Cardiac septum (tissue), 1 donor: ENCODE measurements at places on chromosomes 1 and 21. TPM values are rescaled to one million over a fixed set of nuclear protein-coding genes. Genes with fewer than 3 reads are reported as not detected.

DNA sequence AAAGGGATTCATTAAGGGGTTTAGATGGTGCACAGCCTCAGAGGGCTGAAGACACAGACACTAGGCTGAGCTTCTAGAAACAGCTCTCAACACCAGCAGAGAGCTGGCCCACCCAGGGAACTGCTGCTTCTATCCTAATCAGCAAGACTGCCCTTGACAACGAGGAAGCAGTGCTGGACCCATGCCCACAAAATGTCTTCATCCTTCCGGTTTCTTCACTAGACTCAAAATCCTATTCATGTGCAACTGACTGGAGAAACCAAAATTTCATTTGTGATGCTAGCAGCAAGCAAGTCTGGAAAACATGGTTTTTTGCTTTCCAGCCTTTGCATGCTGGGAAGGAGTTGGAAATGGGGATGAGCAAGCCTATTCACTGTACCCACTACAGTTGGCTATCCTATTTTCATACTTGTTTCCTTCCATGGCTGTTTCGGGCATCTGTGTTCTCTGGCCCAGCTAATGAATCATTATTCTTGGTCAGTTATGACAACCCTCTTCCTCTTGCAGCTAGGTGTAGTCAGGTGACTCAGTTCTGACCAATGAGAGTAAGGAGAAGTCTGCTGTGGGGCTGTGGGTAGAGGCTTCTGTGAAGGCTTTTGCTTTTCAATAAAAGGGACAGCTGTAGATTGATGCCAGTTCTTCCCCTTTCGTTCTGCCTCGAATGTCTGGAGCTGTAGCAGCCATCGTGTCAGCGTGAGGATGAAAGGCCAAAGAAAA lies 14.6 kb upstream of the TMEM61 start:
- DNase-seq = no peak

CYP4B1 gene
- not detected for total RNA-seq

- no peak for DNase-seq
Measured at GRCh38 chr1:219991511-219991810, 54.8 kb downstream of the EPRS1 start.

DNA sequence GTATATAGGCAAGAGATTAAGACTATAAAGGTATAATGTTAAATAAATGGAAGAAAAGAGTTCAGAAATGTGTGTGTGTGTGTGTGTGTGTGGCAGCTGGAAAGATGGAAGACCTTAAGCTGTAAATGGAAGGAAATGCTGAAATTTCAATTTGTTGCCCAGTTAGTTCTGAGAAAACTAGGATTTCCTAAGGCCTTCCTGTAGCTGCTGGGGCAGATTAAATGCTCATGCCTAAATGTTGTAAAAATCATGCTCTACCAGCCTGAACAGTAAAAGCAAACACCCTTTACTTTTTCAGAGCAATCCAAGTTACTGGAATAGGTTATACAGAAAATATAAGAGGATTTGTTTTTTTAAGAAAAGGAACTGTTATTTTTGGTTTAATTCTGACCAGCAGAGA lies 8.3 kb downstream of the ADCY10 start:
- DNase-seq = no peak

- DNase-seq = no peak
Measured at GRCh38 chr21:39315603-39316445, 2.4 kb upstream of the BRWD1 start.

DNA sequence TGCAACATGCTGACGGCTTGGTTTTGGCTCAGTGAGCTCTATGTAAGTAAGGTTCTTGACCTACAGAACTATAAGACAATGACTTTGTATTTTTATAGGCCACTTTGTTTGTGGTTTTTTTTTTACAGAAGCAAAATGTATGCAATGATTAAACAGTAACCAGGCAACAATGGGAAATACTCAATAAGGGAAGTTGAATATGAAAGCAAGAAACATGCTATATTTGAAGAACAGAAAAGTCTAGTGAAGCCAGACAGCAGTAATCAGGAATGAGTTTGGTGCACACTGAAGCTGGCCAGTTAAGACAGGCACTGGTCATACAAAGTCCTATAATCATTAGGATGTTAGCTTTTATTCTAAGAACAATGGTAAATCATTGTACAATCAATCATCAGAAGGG lies 1926.8 kb downstream of the NCAM2 start:
- DNase-seq = no peak

LAMC1 gene
- total RNA-seq = 104 TPM

DNA sequence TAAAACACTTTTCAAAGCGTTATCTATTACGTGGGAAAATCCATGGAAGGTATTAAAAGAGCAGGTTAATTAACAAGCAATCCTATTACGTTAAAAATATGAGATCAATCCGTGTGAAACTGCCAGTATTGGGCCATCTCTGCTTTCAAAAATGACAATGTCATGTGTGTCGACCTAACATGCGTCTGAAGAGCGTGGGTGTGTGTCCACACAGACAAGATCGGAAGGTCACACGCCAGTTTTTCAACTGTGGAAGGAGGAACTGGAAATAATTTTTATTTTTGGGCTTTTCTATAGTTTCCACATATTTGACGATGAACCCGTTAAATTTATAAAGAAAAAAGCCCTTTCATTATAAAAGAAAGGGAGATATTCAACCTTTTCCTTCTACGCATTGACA lies 17.6 kb upstream of the ALDH4A1 start:
- DNase-seq = no peak

DNA sequence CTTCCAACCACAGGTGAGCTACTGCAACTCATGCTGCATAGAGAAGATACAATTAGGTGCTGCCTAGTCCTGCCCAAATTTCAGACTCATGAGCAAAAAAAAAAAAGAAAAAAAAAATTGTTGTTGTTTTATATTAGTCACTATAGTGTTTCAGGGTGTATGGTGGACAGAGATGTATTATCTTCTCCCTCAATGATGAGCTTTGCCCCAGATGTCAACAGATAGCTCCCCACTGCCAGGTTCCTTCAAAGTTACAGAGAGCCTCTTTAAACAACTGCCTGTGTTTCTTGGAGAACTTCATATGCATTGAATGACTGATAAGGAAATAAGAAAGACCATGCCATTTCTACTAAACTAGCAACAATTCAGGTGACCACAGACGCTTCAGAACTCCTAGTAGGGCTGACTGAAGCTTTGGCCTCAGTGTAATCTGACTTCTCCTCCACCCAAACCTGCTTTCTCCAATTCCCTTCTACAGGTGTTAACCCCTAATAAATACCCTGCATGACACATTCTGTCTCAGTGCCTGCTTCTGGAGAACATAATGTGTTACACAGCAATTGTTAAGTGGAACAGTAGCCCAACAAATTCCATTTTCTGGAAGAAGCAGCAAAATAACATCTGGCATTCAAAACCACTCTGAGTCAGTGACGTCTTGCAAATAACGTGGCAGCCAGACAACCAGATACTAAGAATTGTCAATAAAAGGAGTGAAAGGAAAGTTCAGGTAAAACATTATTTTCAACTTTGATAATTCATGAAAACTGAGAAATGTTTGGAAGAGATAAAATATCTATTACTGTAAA lies 147.7 kb downstream of the CDC42BPA start:
- DNase-seq = no peak

STIL gene
- total RNA-seq = 0.48 TPM

DNA sequence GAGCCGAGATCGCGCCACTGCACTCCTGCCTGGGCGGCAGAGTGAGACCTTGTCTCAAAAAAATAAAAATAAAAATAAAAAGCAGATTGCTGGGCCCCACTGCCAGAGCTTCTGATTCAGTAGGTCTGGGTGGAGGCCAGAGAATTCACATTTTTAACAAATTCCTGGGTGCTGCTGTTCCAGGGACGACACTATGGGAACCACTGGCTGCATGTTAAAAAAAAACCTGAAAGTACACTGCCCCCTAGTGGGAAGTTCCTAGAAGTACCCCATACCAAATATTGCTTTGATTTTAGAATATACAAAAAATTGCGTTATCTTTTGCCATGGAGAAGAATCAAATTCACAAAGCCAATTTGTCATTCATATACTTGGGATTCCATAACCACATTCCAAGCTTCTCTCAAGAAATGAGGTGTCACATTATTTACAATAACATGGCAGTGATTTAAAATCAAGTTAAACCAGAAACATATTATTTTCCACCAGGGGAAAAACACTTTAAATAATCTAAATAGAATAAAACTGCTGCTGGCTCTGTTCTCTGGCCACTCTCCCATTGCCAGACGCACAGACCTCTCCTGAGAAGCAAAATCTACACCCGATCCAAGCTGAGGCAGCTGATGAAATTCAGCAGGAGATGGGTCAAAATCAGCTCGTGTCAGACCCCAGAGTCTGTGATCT lies 27.4 kb downstream of the SYF2 start:
- no peak for DNase-seq

GRCh38 chr1:56146449-56146848 lies 432.9 kb downstream of the PLPP3 start:
- DNase-seq = no peak

DNA sequence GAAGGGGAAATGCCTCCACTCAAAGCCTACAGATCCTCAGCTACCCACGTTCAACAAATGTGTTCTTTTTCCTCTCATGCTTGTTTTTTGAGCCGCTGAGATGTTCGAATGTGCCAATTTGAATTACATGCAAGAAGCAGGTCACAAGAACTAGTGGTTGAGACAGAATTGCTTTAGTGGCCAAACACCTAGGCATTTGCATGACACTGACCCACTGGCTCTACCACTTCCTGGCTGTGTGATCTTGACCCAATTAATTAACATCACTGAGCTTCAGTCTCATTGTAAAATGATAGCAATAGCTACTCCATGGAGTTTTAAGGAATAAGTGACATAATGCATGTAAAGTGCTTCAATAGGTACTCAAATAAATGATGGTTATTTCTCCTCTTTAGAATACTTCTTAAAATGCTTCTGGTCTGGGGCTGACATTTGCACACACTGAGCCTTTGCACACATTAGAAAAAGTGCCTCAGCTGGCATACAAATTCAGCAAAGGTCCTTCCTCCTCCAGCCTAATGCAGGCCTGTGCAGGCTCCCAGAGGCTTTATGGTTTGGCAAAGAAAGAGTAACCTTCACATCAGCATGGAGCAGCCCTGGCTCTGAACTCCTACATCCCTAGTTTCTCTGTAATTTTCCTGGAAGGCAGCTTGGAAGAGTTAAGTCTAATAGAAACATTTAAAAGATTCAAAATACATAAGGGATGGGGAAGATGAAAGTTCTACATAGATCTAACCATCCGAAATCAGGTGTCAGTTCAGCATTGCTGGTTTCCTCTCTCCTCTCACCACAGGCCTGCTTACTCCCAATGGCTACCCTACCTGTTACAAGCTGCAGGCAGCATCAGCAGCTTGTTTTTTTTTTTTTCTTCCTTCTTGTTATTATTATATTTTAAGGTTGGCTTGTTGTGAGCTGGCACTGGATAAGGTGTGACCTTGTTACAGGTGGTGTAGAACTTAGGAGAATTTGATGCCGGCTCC lies 107.4 kb downstream of the TBX19 start:
- DNase-seq = no peak

DNA sequence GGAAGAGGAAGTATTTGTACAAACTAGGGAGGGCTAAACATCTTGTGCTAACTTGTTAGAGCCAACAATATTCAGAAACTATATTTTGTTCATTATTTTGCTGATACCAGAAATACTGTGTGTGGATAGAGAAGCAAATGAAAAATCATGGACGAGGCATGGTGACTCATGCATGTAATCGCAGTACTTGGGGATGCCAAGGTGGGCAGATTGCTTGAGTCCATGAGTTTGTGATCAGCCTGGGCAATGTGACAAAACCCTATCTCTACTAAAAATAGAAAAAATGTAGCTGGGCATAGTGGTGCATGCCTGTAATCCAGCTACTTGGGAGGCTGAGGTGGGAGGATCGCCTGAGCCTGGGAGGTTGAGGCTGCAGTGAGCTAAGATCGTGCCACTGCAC lies 13.4 kb downstream of the LRRC41 start:
- DNase-seq = no peak

GRCh38 chr1:117271959-117272358 lies 61.2 kb upstream of the VTCN1 start:
- no peak for DNase-seq

CTSK gene
- total RNA-seq = 10.8 TPM

ATP1A2 gene
- 147 TPM for total RNA-seq

DNA sequence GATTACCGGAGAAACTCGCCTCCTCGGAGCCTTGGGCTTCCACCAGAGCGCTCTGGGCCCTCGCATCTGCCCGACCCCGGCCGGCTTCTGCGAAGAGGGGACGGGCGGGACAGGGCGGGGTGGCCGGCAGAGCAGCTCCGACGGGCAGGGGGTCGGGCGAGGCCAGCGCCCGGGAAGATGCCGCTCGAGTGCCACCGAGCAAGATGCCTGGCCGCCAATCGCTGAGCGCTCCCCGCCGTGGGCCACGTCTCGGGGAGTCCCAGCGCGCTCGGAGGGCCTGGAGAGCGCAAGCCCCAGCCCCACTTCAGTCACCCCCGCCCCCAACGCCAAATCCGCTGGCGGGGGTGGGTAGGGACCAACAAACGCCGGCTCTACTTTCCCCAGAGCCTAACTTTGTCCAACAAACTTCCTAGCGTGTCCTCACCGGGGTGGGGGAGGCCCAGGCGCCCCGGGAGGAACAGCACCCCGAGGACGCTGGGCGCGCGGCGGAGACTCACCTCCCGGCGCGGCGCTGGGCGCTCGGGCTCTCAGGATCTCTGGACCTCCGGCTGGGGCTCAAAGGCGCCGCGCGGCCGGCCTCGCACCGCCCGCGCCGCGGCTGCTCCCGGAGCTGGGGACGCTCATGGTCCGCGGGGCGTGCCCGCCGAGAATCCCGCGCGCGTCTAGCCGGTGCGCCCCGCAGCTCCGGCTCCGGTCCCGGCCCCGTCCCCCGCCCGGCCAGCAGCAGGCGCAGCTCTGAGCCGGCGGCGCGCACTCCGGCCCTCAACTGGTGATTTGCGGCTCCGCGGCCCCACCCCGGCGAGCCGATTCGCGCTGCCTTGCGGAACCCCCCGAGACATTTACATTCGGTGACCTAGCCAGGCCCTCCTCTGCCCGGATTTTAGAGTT lies at the start of gene BCAR3:
BCAR3 (minus strand) TSS at position 737 of the 888 bp plus-strand sequence. CDS start 6,907 bp downstream, outside the sequence.
- peak; percentile 83 for DNase-seq

- DNase-seq = no peak
Measured at GRCh38 chr1:157202331-157202730, 64.1 kb upstream of the ETV3 start.

SLAMF9 gene
- total RNA-seq = not detected

DNA sequence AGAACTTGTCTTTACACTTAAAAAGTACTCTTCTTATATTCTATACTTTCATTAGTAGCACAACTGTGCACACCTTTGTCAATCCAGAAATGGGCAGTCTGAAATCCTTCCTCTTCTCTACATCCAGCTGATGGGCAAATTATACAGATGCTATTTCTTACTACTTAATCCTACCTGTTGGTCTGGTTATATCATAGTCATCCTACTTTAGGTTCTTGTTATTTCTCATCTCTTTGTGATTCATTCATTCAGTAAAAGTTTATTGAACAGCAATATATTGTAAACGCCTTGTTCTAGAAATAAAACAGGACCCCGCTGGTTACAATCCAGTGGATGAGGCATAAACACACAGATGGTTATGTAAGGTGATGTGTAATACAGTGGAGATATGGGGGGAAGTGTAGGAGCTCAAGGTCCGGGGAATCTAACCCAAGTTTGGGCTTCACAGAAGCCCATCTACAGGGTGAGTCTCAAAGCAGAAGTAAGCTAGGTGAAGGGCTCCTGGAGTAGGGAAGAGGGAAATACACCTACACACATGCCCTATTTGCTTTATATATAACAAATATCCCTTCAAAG lies 11.8 kb upstream of the FUBP1 start:
- DNase-seq = no peak
